ENCODE measurements at places on chromosomes 7 and 10. TPM values are rescaled to one million over a fixed set of nuclear protein-coding genes. Genes with fewer than 3 reads are reported as not detected.

GRCh38 chr7:19307554-19307953 is 162.3 kb upstream of the FERD3L start:
- no peak overlapping the region for H3K27ac ChIP-seq
- H3K27me3 ChIP-seq = no peaks in the 10 kb centered on the region
- H3K36me3 ChIP-seq = no peaks in the 10 kb centered on the region
- no peak for DNase-seq

- no peaks in the 10 kb centered on the region for H3K36me3 ChIP-seq
- H3K27ac ChIP-seq = no peak overlapping the region
- H3K27me3 ChIP-seq = no peaks in the 10 kb centered on the region
Measured at GRCh38 chr7:124322561-124322960, 289.7 kb upstream of the TMEM229A start.

GRCh38 chr10:75197066-75197465 is 13.5 kb upstream of the VDAC2 start:
- no peaks in the 10 kb centered on the region for H3K27me3 ChIP-seq
- H3K4me3 ChIP-seq = no peak overlapping the region
- H3K4me1 ChIP-seq = peaks cover 2% of the 10 kb centered on the region
- no peaks in the 10 kb centered on the region for H3K36me3 ChIP-seq
- no peak overlapping the region for H3K27ac ChIP-seq

GRCh38 chr7:525740-526139 is 6.1 kb upstream of the PDGFA start:
- peaks cover 5% of the 10 kb centered on the region for H3K27me3 ChIP-seq
- H3K4me3 ChIP-seq = no peak overlapping the region
- H3K36me3 ChIP-seq = no peaks in the 10 kb centered on the region
- H3K27ac ChIP-seq = no peak overlapping the region
- peaks cover 5% of the 10 kb centered on the region for H3K4me1 ChIP-seq
- no peak for DNase-seq

DNA sequence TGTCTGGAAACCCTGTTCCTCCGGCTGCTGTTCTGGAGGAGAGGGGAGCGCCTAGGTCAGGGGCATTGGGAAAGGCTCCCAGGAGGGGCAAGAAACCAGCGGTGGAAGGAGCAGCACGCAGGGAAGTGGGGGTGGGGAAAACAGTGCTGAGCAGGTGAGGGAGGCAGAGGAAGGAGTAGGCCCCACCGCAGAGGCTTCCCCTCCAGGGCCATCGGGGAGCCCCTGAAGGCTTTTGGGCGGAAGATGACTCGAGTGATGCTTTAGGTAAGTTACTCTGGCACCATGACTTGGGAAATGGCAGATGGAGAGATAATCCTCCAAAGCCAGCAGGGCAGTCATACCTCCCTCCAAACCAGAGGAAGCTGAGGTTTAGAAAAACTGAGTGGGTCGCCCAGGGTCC is 106.5 kb upstream of the ANLN start:
- no peak overlapping the region for H3K4me3 ChIP-seq
- H3K27me3 ChIP-seq = no peaks in the 10 kb centered on the region
- H3K27ac ChIP-seq = no peak overlapping the region
- DNase-seq = no peak
- no peaks in the 10 kb centered on the region for H3K36me3 ChIP-seq

DNA sequence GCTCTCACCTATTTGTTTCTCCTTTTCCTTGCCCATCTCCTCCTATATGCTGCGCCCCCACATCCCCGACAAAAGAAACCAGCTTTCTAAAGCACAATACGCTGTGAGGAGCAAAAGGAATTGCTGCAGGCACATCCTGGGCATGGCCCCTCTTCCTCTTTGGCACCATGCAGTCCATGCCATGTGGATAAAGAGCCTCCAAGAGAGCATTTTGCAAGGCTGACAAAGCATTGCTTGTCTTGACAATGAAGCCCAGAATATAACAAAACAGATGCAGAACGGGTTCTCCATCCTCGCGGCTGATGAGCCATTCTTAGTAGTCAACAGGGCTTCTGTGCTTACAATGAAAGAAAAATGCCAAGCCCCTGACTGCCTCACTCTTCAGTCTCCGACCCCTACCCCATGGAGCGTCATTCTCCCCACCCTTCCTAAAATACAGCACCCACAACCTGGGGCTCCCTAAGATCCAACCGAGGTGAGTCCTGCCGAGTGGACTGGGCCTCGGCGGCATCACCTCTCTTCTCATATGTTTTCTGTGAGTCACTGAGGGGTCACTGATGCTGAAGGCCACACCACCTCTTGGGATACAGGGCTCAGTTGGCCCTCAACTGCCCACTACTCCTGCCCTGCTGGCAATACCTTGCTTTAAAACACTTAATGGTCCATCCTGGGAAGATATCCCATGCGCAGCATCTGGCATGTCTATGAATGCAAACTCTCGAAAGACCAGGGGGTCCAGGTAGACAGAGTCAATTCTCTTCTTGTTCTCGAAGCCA is 47.5 kb downstream of the GSDME start:
- H3K36me3 ChIP-seq = no peaks in the 10 kb centered on the region
- no peak overlapping the region for H3K4me3 ChIP-seq
- no peaks in the 10 kb centered on the region for H3K27me3 ChIP-seq
- no peak for DNase-seq
- H3K4me1 ChIP-seq = no peaks in the 10 kb centered on the region
- no peak overlapping the region for H3K27ac ChIP-seq

DNA sequence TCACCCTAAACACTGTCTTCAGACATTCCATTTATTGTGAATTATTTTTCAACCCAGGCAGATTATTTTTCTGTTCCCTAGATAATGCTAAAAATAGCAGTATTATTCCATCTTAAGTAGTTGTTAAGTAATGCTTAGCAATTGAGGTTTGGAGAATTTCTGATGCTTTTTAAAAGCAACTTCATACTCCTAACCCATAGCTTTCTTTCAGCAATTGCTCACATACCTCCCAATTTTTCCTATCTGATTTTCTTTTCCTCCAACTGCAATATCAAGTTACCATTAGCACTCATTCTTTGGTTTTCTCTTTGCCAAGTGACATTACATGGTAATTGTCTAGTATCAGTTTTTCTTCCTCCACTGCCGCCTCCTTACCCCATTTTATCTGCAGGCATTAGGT is 104.7 kb downstream of the GPR85 start:
- H3K4me1 ChIP-seq = no peaks in the 10 kb centered on the region
- H3K36me3 ChIP-seq = no peaks in the 10 kb centered on the region
- DNase-seq = no peak
- no peak overlapping the region for H3K4me3 ChIP-seq
- no peaks in the 10 kb centered on the region for H3K27me3 ChIP-seq

GRCh38 chr7:139541600-139542307 is 18.3 kb downstream of the CLEC2L start:
- no peaks in the 10 kb centered on the region for H3K4me1 ChIP-seq
- H3K27me3 ChIP-seq = no peaks in the 10 kb centered on the region
- no peak overlapping the region for H3K27ac ChIP-seq
- no peaks in the 10 kb centered on the region for H3K36me3 ChIP-seq

DNA sequence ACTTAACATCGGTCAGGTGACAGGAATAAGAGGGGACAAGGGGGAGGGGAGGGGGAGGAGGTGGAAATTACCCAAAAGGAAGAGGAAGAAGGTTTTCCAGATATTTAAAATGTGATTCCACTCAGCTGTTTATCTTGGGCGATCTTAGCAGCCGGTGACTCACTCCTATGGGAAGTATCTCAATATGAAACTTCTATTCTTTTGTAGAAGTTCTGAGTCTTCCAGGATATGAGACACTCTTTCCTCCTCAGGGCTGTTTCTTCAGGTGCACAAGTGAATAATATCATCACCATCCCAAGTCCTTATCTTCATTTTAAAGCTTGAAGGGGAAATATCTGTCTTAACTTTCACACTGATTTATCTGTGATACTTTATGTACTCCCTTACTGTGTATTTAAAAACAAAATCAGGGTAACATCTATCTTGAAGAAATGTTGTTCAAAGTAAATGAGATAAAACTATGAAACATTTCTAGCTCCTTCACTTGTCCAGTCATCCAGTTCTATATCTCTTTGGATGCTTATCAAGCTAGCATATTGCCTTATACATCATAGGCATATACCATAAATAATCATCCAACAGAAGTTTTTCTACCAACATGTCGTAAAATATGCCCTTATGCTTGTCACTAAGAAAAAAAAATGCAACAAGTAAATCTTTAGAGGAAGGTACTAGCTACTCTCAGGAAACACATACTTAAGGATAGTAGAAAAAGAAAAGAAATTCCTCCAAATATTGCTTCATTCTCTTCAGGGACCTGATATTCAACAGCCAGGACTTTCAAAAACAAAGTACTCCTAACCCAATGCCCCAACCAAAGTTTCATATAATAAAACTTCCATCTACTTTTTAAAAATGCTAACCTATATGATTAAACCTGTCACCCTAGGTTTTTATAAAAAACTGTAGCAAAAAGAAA is 13.7 kb downstream of the DOCK4 start:
- no peak for DNase-seq
- H3K4me3 ChIP-seq = no peak overlapping the region
- H3K4me1 ChIP-seq = peaks cover 16% of the 10 kb centered on the region
- no peak overlapping the region for H3K27ac ChIP-seq
- H3K27me3 ChIP-seq = no peaks in the 10 kb centered on the region
- H3K36me3 ChIP-seq = no peaks in the 10 kb centered on the region

DNA sequence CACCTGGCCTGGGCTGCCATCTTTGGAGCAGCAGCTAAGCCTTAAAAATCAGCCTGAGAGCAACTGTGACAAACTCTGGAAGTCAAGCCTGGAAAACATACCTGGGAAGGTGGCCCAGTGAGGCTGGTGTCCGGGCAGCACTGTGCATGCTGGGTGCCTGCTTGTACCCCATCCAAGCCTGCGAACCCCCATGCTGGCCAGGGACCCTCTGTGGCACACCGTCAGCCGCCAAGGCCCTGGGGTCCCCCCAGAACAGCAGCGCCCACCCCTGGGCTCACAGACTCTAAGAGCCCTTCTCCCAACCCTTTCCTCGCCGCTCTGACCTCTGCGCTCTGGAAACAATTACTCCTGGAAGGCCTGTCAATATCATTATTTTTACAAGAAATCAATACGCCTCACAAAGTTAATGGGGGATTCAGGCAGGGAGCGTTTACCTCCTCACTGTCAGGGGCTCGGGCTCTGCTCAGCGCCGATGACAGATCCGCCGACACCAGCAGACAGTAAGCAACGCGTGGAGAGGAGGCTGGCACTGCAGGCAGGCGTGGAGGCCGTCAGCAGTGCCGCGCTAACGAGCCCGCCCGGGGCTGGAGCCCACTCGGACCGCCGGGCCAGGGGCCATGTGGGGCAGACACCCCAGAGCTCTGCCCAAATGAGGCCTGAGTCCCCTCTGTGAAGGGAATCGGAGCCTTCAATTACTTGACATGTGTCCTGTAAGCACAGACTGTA is 54.4 kb downstream of the EBF3 start:
- no peaks in the 10 kb centered on the region for H3K27me3 ChIP-seq
- no peak for DNase-seq
- H3K4me3 ChIP-seq = no peak overlapping the region

DNA sequence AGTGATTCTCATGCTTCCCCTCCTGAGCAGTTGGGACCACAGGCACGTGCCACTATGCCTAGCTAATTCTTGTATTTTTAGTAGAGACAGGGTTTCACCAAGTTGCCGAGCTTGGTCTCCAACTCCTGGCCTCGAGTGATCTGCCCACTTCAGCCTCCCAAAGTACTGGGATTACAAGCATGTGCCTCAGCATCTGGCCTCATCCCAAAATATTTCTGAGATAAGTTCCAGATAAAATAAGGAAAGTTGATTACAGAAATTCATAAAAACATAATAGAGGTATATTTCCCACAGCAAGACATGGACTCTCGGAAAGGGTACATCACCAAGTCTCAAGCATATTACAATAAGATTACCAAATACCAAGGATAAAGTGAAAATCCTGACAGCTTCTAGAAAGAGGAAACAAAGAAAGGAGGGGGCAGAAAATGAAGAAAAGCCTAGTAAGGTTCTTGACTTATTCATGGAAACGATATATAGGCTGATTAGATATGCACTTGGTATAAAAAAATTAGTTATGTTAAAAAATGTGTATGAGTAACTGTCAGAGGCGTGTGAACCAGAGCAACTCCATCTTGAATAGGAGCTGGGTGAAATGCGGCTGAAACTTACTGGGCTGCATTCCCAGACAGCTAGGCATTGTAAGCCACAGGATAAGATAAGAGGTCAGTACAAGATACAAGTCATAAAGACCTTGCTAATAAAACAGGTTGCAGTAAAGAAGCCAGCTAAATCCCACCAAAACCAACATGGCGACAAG is 35.0 kb downstream of the IQUB start:
- peaks cover 2% of the 10 kb centered on the region for H3K4me1 ChIP-seq
- DNase-seq = no peak
- no peak overlapping the region for H3K27ac ChIP-seq
- H3K36me3 ChIP-seq = no peaks in the 10 kb centered on the region
- H3K27me3 ChIP-seq = no peaks in the 10 kb centered on the region

GRCh38 chr10:70508912-70509756 is 30.6 kb downstream of the PALD1 start:
- H3K4me3 ChIP-seq = no peak overlapping the region
- H3K27ac ChIP-seq = no peak overlapping the region
- no peak for DNase-seq
- peaks cover 40% of the 10 kb centered on the region for H3K4me1 ChIP-seq
- H3K36me3 ChIP-seq = no peaks in the 10 kb centered on the region

- H3K36me3 ChIP-seq = no peaks in the 10 kb centered on the region
- H3K4me3 ChIP-seq = peak overlapping the region; percentile 34
- no peaks in the 10 kb centered on the region for H3K4me1 ChIP-seq
Measured at GRCh38 chr10:109457302-109457638, 466.0 kb downstream of the XPNPEP1 start.

GRCh38 chr7:16638282-16639280 is 7.0 kb downstream of the ANKMY2 start:
- DNase-seq = no peak
- no peak overlapping the region for H3K27ac ChIP-seq

- H3K4me3 ChIP-seq = no peak overlapping the region
- no peak for DNase-seq
- no peaks in the 10 kb centered on the region for H3K36me3 ChIP-seq
- H3K4me1 ChIP-seq = peaks cover 20% of the 10 kb centered on the region
Measured at GRCh38 chr7:47451851-47452205, 130.1 kb downstream of the TNS3 start.

GRCh38 chr10:71290806-71291527 is 28.1 kb upstream of the SLC29A3 start:
- DNase-seq = no peak
- no peaks in the 10 kb centered on the region for H3K27me3 ChIP-seq
- no peak overlapping the region for H3K4me3 ChIP-seq
- no peak overlapping the region for H3K27ac ChIP-seq
- H3K4me1 ChIP-seq = peaks cover 9% of the 10 kb centered on the region

- no peaks in the 10 kb centered on the region for H3K36me3 ChIP-seq
- no peak for DNase-seq
- no peaks in the 10 kb centered on the region for H3K4me1 ChIP-seq
Measured at GRCh38 chr10:128624656-128625530, 498.7 kb upstream of the MKI67 start.

The MYPN gene
- total RNA-seq = not detected

The SMKR1 gene
- 3.2 TPM for total RNA-seq

The COPS6 gene
- 98.2 TPM for total RNA-seq

The ZP3 gene
- 5.3 TPM for total RNA-seq

The ICA1 gene
- total RNA-seq = 2.8 TPM

The MKX gene
- 39.7 TPM for total RNA-seq

The PLXNA4 gene
- 11.4 TPM for total RNA-seq
